Naive thymus-derived CD4-positive, alpha-beta T cell (primary cell): ENCODE measurements at places on chromosomes 16 and 17. TPM values are rescaled to one million over a fixed set of nuclear protein-coding genes. Genes with fewer than 3 reads are reported as not detected.

APOBR gene
- polyA plus RNA-seq, result 0.79 TPM

CASKIN1 gene
- polyA plus RNA-seq, result not detected

KRTAP1-1 gene
- polyA plus RNA-seq, result not detected

GAN gene
- polyA plus RNA-seq, result 2.4 TPM

MAP3K14 gene
- polyA plus RNA-seq, result 2.4 TPM

SPN gene
- 96.0 TPM for polyA plus RNA-seq

CCL5 gene
- polyA plus RNA-seq, result 4.1 TPM
